ENCODE measurements at places on chromosomes 12 and 14.

DNA sequence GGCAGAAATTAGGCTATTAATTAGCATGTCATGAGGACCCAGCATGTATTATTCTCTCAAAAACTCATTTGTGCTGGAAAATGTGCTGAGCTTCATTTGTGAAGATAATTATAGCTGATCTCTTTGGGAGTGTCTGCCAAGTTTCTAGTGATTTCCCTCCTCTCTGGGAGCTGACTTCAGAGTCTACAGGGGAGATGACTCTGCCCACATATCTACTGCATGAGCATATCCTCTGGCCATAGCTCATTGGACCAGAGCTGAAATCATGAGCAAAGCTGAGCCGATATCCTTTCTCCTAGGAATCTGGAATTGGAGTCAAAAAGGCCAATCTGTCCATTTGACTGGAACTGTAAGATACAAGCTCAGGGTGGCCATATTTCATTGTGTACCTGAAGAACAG is 5.9 kb downstream of the CCDC198 start:
- no peak for DNase-seq

DNA sequence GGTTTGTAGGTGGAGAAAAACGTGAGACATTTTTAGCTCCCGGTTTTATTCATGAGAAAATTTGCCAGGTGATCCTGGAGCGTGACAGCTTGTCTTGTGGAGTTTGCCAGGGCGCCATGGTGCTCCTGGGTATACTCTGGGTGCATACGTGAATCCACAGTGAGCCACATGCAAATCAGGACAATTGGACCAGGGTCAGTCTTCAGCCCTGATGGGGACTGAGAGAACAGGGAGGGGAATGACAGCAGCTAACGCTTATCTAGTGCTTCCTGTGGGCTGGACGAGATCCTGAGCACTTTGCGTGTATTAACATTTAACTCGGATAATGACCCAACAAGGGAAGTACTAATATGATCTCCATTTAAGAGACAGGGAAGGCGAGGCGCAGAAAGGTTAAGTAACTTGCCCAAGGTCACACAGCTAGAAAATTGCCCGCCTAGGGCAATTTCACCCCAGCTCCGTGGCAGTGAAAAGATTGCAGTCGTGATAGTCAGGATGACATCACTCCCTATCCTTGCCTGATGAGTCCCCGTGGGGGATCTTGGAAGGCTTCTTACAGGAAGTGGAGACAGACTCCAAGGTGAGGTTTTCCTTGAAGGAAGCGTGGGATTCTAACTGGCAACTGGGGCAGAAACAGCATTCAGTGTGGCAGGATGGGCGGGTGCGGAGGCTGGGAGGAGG is 118.4 kb upstream of the NCOR2 start:
- DNase-seq = peak; percentile 56

DNA sequence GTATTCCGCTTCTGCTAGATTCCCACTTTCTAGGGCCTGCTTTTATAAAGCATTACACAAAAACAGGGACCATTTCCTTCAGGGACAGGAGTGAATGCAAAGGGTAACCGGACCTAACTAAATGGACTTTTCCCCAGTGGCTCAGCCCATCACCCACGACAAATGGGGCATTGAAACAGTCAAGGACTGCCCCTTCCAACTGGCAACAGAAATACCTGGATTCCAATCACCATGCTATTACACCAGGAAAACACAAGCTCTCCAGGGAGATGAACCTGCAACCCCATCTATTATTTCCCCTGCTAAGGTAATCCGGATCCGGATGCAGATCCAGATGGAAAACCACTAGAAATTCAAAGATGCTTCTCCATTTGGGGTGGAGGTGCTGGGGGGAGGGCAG is 1.0 kb downstream of the MPHOSPH9 start:
- DNase-seq = no peak

DNA sequence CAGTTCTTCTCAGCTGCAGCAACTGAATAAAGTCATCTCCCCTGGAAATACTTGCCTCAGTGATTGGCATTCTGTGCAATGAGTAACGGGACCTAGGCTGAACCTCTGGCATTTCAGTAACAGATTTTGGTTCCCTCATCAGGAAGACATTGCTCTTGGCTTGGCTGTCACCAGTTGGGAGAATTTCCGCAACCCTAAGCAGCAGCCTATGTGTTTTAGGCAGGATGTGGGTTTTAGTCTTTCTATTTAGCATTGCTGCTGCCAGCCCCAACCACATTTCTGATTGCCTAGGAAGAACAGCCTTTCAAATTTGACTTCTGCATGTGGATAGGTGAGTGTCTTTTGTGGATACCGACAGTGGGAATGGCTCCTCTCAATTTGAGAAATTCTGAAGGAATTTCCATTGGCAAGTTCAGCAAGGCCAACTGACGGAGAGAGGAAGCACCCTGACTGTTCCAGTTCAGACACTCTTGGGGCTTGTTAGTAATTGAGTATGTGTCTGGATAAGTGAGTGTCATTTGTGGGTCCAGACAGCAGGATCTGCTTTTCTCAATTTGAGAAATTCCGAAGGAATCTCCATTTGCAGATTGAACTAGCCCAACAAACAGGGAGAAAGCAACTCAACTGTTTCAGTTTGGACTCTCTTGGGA is 19.0 kb upstream of the CLEC2A start:
- no peak for DNase-seq

GRCh38 chr12:119461636-119462214 is 127.2 kb downstream of the CCDC60 start:
- no peak for DNase-seq

- DNase-seq = no peak
These were observed 79.9 kb upstream of the LHX5 start for GRCh38 chr12:113551563-113551962.

DNA sequence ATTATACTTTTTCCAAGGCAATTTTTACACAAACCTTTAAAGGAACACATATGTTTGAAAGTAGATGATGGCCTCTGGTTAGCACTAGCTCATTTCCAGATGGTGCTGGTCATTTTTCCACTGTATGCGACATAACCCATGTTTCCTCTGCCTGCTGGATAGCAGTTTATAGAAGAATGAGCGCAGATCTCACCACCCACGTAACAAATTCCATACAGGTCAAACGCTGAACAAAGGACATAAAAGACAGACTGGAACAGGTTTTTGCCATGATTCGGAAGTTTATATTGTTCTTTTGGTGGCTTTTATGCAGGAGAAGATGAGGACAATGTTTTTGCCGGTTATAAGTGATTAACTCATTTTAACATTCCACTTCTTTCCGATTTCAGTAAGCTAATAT is 30.7 kb downstream of the PPP1R36 start:
- no peak for DNase-seq

- DNase-seq = no peak
These were observed 193.3 kb upstream of the C14orf180 start for GRCh38 chr14:104386151-104386841.

DNA sequence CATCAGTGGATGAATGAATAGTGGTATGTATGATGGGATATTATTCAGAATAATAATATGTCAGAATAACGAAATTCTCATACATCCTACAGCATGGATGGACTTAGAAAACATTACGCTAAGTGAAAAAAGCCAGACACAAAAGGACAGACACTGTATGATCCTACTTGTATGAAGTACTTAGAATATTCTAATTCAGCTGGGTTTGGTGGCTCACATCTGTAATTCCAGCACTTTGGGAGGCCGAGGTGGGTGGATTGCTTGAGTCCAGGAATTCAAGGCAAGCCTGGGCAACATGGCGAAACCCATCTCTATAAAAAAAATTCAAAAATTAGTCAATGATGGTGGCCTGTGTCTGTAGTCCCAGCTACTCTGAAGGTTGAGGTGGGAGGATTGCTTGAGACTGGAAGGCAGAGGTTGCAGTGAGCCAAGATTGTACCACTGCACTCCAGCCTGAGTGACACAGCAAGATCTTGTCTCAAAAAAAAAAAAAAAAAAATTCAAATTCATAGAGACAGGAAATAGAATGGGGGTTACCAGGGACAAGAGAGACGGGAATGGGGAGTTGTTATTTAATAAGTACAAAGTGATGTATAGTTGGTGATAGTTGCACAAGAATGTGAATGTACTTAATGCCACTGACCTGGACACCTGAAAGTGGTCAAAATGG is 132.3 kb downstream of the CHST11 start:
- DNase-seq = no peak

- no peak for DNase-seq
These were observed 98.6 kb downstream of the CACNA1C start for GRCh38 chr12:2151391-2151790.

- no peak for DNase-seq
These were observed 413.6 kb downstream of the BTG1 start for GRCh38 chr12:91732086-91732485.

GRCh38 chr12:11067514-11067913 is 5.4 kb upstream of the TAS2R46 start:
- DNase-seq = peak; percentile 27

GRCh38 chr14:23641915-23642588 is 5.9 kb downstream of the DHRS2 start:
- no peak for DNase-seq

DNA sequence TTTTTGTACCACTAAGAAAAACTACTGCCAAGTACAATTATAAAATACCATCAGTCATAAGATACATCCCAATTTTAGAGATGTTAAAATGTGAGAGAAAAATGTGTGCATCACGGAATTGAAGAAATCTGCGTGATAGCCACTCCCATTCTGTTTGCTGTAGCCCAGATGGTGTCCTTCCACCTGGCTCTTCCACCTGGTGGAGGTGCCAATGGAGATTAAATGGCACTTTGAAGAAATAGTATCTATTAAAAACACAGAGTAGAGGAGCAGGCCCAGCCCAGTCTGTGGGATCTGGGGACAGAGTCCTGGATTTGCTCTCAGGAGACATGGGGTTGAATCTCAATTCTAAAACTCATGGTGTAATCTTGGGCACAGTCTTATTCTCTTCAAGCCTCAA is 35.5 kb downstream of the TSPAN11 start:
- DNase-seq = no peak

DNA sequence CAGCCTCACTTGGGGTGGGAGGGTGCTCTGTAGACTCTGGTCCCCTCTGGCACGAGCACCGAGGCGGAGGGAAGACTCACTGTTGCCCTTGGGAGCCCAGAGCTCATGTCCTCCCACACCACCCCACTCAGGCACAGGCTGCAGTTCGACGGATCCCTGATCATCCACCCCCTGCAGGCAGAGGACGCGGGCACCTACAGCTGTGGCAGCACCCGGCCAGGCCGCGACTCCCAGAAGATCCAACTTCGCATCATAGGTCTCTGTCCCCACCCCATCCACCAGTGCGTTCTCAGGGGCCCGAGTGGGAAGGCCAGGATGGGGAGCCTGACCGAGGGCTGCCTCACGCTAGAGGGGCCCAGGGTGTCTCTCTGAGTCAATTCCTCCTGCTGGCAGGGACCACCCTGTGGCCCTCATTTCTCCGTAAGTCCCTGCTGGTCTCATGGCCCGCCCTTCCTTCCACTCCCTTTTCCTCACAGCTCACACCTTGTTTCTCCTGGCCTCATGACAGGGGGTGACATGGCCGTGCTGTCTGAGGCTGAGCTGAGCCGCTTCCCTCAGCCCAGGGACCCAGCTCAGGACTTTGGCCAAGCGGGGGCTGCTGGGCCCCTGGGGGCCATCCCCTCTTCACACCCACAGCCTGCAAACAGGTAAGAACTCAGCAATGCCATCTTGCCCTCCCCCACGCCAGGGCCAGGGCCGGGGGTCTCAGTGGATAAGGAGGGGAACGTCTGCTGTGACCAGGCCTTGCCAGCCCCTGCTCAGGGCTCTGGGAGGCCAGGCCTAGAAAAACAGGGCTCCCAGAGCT is 27.0 kb downstream of the PAPLN start:
- no peak for DNase-seq

DNA sequence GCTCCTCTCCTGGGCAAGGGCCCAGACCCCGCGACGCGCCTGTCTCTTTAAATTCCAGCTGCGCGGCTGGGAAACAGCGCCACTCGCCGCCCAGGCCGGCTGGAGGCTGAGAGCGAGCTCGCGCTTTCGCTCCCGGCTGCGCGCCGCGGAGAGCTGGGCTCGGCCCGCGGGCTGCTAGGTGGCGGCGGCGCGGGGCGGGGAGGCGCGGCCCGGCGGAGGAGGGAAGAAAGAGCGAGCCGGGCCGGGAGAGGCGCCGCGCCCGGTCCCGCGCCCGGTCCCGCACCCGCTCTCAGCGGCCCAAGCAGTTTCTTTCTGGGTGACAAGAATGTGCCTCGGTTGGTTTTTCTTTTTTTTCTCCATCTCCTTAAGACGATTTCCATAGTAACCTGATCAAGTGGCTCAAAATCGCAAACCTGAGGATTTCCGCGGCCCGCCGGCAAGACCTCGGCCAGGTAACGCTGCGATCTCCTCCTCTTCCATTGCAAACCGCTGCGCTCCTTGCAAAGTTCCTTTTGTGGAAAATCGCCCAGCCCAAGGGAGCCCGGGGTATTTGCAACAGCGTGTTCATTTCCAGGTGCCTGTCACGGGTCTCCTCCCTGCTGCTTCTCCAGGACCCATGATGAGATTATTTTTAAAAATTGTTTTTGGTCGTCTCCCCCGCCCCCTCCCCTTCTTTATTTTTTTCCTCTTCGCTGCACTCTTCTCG is 259.5 kb upstream of the E2F7 start:
- peak; percentile 67 for DNase-seq

DNA sequence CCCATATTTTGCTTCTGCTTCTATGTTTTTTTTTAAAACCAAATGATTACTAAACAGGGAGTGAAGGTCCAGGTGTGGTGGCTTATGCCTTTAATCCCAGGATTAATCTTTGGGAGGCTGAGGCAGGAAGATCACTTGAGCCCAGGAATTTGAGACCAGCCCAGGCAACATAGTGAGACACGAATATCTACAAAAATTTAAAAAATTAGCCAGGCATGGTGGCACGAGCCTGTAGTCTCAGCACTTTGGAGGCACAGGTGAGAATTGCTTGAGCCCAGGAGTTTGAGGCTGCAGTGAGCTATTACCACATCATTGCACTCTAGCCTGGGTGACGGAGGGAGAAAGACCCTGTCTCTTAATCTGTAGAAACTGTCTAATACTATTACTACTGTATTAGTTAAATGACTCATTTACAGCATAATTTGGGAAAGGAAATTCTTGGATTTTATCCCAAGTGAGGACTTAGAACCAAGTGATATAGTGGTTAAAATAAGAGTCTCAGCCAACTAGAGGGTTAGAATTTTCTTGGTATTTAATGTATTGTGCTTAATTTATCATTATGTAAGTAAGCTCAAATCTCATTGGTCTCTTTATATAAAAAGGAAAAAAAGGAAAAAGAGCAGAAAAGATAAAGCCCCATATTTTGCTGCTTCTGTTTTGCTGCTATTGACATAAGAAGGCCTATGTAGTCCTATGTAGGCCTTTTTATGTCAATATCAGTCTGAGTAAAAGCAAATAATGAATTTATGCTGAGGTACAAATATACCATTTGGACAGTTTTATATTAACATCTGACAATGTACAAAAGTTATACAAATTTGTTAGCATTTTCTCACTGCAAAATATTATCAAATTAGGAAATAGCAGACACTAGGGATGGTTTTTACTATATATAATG is 163.4 kb downstream of the RAD51B start:
- DNase-seq = no peak

Measured in fibroblast of pulmonary artery (primary cell).